Right kidney (tissue), 9 donors: ENCODE measurements at places on chromosomes 7 and 10.

DNA sequence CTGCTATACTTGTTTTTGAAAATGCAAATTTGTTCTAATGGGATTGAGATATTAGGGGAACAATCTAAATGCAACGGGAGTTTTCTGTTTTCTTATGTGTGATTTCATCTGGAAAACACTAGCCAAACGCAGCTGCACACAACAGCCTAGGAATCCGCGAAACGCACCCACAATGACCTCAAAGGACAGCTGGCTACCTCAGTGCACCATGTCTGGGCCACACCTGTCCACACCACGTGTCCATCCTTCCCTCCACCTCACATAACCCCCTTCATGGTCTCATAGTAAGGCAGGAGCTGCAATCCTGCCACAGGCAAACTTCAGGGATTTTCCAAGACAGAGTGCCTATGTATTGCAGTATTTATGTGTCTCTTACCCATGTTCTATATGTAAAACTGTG is 382.5 kb upstream of the PRKCQ start:
- DNase-seq = no peak

- no peak for DNase-seq
Measured at GRCh38 chr7:150829426-150829825, 22.9 kb upstream of the AOC1 start.

- no peak for DNase-seq
Measured at GRCh38 chr7:158572000-158572828, 15.4 kb downstream of the PTPRN2 start.

- DNase-seq = no peak
Measured at GRCh38 chr7:47095946-47096345, 486.0 kb downstream of the TNS3 start.

- no peak for DNase-seq
Measured at GRCh38 chr10:92880233-92880861, 32.0 kb downstream of the EXOC6 start.

DNA sequence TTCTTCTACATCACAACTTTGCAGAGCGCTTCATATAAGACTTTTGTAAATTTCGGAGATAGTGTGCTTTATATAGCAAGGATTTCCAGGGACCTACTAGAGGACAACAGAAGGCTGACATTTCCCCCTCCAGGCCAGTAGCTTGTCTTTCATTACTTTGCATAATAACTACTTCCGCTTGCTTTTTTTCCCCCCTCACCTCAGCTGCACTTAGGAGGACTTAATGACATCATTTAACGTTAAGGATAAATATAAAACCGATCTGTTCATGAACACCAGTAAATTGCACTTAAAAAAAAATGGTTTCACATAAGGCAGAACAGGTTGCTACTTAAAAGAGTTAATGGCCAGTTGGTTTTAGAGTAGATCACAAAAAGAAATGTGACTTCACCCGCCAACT is 172.3 kb downstream of the AUTS2 start:
- no peak for DNase-seq

- DNase-seq = no peak
Measured at GRCh38 chr10:18988338-18988737, 60.3 kb upstream of the MALRD1 start.

DNA sequence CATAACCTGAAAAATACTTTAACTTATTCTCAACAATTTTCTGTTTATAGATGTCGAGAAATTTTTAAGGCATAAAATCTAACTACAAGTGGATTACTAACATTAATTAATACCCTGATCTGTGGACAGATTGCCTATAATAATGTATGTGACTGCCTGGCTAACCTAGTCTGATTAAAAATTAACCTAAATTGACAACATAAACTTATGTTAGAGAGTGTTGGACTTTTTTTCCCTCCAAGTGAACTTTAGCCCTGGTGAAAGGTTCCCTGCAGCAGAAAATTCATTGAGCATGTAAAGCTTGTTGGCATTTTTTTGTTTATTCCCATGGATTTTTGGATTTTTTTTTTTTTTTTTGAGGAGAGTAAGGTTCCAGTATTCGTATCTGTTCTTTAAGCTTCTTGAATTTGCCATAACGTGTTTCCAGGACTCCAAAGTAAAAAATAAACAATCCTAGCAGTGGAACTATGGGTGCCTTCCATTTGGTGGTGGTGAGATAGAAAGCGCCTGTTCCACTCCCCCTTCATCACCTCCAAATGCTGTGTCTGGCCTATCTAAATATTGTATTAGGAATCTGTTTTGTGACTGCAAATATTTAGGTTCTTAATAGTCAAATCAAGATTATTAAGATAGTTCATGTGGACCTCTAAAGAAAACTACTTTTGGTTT is 36.1 kb downstream of the NET1 start:
- no peak for DNase-seq

- no peak for DNase-seq
Measured at GRCh38 chr7:46679671-46680070, 758.6 kb upstream of the IGFBP3 start.

DNA sequence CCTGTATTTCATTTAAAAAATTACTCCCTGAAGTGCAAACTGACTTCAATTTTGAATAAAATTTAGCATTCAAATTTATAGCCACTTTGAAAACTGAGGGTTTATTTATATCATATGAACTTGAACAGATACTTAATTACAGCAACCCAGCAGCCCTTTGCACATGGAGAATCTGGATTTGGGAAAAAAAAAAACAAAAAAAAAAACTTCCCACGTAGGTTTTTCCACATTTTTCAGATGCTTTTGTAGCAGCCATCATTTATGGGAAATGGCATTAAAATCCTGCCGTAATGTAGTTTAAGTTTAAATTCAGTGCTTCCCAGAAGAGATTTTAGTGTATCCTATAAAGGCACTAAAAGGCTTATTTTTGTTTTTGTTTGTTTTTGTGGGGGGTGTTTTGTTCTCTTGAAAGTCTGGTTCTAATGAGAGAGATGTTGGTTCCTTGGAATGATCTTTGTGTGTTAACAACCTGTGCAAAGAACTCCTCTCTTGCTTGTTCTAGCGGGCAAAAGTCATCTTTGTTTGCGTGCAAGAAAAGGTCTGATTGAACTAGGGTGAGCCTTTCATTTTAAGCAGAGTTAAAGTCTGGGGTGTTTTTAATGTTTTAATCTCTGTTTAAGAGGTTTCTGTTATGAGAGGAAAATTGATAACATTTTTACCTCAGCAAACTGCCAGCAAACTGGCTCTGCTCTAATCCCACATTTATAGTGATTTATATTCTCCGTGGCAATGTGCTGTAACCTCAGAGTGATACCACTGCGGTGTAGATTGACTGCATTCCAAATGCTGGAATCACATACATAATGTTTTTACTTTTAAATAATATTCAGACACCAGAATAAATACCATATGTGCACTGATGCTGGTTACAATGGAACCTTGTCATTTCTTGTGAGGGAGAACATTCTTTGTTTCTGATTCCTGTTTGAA is 105.5 kb downstream of the WNT2 start:
- DNase-seq = no peak

DNA sequence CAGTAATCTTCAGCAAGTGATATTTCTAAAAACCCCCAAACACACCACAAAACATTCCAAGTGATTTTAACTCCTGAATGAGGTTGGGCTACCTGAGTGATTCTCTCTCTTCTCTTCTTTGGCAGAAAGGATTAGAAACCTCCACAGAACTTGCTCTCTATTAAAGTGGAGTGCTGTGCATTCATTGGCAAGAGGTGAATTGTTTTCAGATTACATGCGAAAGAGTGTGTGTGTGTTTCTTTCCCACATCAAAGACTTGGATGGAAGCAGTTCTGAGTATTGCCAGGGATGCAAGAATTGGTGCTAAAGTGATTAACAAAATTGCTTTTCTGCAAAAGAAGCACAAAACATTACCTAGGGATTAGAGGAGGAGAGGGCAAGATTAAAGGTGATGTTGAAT is 13.1 kb upstream of the FBXW4 start:
- DNase-seq = no peak

DNA sequence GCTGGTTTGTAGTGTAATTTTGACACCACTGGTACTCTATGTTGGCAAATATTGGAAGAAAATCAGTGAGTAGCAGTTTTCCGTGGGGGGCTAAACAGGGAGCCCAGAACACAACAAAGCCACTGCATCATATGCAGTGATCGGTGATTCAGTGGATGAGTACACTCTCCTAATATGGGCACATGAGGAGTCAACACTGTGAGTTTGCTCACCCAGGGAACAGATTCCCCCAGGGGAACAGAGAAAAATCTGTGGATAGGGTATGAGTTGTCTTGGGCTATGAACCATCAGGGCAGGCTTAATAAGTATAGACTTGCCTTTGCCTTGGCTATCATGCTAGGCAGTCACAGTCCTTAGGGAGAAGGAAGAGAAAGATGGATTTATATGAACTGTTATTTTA is 227.7 kb upstream of the SEMA3E start:
- no peak for DNase-seq

- no peak for DNase-seq
Measured at GRCh38 chr7:111113263-111114017, 22.5 kb downstream of the LRRN3 start.

DNA sequence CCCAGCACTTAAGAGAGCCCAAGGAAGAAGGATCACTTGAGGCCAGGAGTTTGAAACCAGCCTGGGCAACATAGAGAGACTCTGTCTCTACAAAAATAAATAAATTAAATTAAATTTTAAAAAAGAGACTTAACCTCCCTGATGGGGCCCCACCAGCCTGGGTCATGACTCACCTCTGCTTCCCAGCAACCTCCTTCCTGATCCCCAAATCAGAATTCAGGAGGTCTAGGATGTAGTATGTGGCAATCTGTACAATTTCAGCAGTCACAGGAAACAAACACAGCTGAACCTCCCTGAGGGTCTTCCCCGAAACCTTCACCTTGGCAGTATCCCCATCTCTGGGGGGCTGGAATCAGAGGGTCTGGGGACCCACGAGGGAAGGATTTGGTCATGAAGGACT is 9.7 kb upstream of the PPP1R35 start:
- DNase-seq = no peak

GRCh38 chr10:1732564-1732996 is 4.7 kb downstream of the ADARB2 start:
- DNase-seq = peak; percentile 19

DNA sequence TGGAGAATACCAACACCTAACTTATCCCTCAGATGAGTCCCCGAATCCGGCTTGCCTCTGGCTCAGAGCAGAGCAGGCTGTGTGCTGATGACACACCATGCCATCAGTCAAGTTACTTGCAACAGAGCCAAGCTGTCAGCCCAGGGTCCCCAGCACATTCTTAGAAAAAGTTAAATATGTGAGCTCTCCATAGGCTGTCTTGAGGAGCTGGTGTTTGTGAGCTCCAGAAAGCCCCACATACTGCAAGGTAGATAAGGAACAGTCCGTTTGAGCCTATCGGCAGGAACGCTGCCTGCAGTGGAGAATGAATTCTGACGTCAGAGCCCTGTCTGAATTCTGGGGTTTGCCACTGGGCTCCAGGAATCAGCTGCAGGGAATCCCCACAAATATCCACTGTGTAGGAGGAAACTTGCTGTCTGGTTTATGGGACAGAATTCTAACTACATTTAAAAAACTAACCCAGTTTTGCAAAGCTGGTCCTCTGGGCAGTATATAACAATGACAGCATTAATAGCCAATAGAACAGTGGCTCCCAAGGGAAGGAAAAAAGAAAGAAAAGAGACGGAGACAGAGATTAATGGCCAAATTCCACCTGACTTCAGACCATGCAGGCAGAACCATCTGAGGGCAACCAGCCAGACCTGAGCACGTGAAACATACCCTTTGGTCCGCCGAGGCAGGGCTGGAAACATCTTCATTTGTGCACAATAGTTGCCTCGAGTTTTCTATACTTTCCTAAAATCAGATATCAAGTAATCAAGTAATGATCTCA is 3.6 kb downstream of the SFXN4 start:
- DNase-seq = peak; percentile 37

GRCh38 chr7:101397243-101397642 is 34.6 kb downstream of the COL26A1 start:
- no peak for DNase-seq

DNA sequence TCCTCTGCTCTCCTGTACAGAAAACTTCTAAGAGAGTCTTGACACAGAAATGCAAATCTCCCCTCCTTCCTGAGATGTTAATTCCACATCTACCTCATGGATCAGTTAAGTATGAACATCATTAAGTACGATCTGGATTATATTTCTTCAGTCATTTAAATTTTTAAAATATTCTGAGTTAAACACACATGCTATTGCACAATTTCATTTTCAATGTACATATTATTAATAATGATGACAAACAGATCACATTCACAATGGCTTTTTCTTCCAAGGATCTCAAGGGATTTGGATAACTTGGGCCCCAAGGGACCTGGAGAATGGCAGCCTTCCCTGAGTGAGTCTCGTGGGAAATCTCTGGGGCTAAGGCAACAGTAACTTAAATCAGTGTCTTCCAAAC is 16.2 kb downstream of the BEND7 start:
- DNase-seq = no peak

GRCh38 chr7:44348851-44349781 is 23.7 kb upstream of the CAMK2B start:
- no peak for DNase-seq

GRCh38 chr10:61835069-61835945 is 66.2 kb upstream of the ARID5B start:
- peak; percentile 41 for DNase-seq

- no peak for DNase-seq
Measured at GRCh38 chr10:10796061-10796773, 221.5 kb upstream of the CELF2 start.

GRCh38 chr7:75628055-75628454 is 110.7 kb downstream of the HIP1 start:
- DNase-seq = no peak

DNA sequence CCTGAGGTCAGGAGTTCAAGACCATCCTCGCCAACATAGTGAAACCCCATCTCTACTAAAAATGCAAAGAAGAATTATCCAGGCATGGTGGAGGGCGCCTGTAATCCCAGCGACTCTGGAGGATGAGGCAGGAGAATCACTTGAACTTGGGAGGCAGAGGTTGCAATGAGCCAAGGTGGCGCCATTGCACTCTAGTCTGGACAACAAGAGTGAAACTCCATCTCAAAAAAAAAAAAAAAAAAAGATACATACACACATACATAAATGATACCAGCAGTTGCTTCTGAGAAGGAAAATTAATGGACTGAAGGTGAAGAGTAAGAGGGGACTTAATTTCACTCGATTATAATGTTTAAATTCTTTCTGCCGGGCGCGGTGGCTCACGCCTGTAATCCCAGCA is 40.2 kb upstream of the PAX2 start:
- no peak for DNase-seq

- no peak for DNase-seq
Measured at GRCh38 chr10:122327237-122328206, 47.0 kb upstream of the PLEKHA1 start.

DNA sequence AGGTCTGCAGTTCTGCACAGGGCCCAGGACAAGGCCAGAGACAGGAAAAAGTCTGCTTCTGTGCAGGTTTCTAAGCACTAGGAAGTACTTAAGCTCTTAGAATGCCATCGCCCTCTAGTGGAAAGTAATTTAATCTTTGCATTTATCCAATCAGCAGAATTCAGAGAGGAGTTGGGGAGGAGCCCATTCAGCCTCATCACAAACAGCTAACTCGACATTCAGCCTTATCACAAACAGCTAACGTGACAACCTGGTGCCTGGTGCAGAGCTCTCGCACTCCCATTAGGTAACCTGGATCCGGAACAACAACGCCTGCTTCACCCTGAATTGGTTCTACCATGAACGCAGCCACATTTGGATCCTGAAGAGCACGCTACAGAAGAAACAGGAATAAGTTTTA is 15.2 kb downstream of the OAT start:
- peak; percentile 42 for DNase-seq

- DNase-seq = no peak
Measured at GRCh38 chr10:116126954-116127695, 145.9 kb downstream of the GFRA1 start.
